ENCODE measurements at places on chromosomes 6 and 20.

DNA sequence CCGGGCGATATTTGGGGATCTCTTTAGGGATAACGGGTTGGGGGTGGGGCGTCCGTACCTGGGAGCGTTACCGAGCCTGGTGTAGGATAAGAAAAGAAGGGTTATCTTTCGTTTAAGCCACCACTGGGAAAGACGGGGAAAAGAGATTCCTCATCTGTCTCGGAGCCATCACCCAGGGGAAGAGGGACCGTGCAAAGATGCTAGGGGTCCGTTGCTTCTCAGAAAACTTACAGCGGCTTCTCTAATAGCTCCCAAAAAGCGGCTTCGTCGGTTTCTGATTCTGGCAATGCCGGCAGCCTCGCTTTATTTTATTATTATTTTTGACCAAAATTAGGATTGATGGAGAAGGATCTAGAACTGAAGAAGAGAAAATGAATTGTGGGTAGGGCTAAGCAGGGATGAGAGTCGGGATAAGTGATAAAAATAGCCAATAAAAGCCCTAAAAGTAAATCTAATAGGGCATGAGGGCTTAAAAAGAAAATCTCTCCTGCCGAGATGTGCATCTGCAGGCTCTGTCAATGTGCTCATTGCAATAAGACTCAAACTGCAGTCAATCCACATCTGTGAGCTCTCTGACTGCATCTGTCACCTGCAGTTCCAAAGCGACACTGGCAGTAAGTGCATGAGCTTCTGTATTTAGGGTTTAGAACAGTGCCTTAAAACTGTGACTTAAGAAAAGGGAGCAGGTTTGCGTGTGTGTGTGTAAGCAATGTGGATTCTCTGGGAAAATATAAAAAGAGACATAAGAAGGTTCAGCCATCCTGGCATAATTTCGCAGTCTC lies 801 bp downstream of the TBPL1 start:
- no peak for DNase-seq

DNA sequence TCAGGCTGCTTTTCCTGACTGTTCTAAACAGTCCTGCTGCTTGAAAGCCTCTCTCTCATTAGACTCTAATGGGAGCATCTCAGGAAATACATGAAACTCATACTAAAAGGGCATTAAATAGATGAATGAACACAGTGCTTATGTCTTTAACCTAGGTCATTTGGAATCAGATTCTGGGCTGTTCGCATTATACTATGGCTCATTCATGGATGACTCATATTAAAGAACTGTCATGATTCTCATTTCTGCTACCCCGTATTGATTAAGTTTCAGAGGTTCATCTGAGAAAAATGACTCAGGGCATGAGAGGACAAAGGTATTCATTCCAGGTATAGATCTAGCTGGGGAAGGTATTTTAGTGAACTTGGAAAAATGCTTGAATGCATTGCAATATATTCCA lies 335.5 kb downstream of the GJA1 start:
- DNase-seq = no peak

DNA sequence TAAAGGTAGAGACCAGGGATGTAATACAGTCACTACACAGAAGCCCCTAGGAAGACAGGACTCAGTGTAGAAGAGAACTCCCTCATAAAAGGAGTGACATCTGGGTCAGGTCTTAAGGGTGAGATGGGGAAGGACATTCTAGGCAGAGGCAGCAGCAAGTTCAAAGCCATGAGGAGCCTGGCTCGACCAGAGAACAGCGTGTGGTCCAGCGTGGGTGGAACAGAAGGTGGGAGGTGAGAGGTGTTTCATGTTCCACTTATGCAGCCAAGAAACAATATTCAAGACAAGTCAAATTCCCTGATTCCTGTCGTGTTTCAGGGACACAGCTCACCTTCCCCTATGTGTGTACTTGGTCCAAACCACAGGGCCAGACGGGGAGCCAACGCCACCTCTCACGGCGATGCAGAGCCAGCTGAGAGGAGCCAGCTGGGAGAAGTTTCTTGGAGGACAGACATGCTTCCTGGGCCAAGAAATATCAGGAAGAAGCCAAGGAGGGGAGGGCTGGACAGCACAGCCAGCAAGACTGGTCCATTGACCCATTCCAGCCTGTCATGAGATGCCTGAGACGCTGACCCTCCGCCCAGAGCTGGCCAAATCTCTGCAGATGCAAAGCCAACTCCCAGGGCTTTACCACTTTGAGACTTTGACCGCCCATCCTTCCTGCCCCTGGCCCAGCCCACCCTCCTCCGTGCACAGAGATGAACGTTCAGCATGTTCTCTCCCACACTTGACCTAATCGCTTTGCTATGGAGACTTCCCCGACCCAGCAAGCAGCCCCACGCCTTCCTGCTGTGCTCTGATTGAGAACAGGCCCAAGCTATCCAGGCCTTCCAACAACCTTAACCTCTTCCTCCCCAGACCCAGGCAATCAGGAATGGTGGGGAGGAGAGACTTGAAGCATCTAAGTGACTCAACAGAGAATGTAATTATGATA lies 113.8 kb downstream of the PRND start:
- no peak for DNase-seq

DNA sequence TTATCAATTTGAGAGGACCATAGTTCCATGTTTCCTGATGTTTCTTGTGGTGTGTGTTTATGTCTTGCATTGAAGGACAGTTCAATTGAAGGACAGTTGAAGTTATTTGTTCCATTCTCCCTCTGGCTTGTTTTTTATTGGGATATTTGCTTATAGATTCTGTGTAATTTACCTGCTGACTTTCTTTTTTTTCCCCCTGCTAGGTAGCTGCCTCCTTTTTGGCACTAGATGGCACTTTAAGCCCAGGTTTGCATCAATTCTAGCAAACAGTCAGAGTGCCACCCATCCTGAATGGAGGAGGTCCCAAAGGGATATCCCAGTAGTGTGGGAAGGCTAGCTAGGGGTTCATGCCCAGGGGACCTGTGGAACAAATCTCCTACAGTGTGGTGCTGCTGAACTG lies 78.1 kb downstream of the CFAP61 start:
- no peak for DNase-seq

GRCh38 chr6:77038807-77039206 lies 424.5 kb downstream of the HTR1B start:
- no peak for DNase-seq

DNA sequence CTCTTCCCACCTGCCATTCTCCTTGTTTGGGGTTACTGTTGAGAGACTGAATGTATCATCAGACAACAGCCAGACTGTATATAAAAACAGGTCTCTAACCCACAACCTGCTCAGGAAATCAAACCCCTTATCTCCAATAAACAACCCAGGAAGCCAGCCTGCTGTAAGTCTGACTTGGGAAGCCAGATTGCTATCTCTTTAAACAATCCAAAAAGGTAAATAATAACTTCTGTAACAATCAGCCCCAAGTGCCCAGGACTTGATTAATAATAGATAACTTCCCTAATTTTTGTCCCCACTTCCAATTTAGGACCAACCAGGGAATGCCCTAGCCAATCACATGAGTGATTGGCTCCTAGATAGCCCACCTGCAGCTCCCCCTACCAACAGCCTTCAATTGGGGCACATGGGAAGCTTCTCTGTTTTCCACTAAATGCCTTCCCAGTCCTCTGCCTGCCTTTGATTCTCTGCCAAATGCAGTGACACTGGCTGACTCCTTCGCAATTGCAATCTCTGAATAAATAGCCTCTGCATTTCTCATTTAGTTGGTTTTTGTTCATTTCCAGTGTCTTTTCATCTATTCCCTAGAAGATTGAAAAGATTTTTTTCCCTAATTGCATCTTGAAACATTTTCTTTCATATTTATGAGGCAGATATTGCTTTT lies 117.1 kb upstream of the TAB2 start:
- no peak for DNase-seq

- no peak for DNase-seq
Observed at GRCh38 chr6:70973604-70974003, 16.7 kb upstream of the B3GAT2 start.

GRCh38 chr6:24249926-24250325 lies 107.9 kb downstream of the DCDC2 start:
- no peak for DNase-seq

All from T1000 (cell line).